ENCODE measurements at places on chromosomes 6 and 20. TPM values are rescaled to one million over a fixed set of nuclear protein-coding genes. Genes with fewer than 3 reads are reported as not detected.

The OLIG3 gene
- total RNA-seq: not detected

The HCRTR2 gene
- total RNA-seq: not detected

The PAK5 gene
- total RNA-seq: not detected

The PPP1R3G gene
- total RNA-seq: 0.34 TPM

The TXLNB gene
- not detected for total RNA-seq

The PREX1 gene
- total RNA-seq: 0.34 TPM
